ENCODE measurements at places on chromosomes 5 and 9.
A peak's percentile ranks its signal among the peaks of the same experiment; 100 is the strongest.

- DNase-seq: no peak
Observed at GRCh38 chr5:75306746-75307145, 30.3 kb upstream of the HMGCR start.

GRCh38 chr5:38905516-38905915 lies 59.7 kb downstream of the OSMR start:
- DNase-seq: no peak

GRCh38 chr5:167312225-167312624 lies 979.2 kb upstream of the WWC1 start:
- DNase-seq: no peak

GRCh38 chr5:83472508-83473345 lies 1.2 kb downstream of the VCAN start:
- DNase-seq: peak; percentile 23

DNA sequence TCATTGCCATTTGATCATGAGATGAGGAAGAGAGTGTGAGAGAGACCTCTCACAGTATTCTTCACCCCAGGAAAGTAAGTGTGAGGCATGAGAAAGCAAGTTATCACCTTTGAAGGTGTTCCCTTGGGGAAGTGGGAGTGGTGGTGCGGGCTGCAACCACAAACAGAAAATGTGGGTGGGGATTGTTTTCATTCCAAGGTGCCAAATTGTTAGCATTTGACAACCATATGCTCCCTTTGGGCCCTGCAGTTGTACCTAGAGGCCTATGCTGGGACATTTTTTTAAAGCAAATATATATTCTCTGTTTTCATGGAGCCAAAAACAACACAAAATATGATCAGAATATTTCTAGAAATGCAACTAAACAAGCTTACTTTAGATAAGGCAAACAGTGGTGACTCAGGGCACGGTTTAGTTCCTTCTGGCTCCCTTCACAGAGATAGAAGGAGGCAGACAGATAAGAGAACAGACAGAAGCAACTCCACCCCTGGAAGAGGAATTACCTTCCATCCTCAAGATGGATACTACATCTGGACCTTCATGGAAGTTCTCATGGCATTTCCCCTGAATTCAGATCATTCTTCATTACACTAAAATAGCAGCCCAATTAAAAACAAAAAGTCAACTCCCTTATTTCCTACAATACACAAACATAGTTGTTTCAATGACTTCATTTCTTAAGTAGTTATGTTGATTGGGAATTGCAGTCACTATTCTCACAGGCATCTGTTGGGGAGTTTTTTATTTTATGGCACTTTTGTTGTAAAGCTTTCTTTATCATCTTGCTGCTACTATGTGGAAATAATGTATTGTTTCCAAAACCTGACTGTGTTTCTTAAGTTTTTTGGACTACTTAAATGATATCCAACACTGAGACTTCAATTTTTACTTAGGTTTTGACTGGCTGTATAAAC lies 416.6 kb downstream of the PLK2 start:
- no peak for DNase-seq

DNA sequence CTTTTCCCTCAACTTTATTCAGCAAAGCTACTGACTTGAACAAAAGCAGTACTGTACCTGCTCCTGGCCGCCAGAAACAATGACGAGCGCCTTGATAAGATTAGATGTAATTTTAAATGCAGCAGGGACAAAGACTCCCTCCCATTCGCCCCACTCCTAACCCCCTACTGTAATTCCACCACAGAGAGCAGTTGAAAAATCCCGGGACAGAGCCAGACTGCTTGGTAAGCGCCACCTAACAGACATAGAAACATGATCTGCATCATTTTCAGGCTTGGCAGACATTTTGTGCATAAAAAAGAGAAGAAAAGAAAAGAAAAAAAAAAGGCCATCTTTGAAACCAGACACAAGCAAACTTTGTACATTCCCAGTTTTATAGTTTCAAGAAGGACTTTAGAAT lies 81.9 kb downstream of the ISL1 start:
- DNase-seq: peak; percentile 35

GRCh38 chr9:115442054-115442453 lies 324.1 kb upstream of the TNC start:
- no peak for DNase-seq

- DNase-seq: no peak
Observed at GRCh38 chr9:133979273-133979920, 12.7 kb downstream of the VAV2 start.

DNA sequence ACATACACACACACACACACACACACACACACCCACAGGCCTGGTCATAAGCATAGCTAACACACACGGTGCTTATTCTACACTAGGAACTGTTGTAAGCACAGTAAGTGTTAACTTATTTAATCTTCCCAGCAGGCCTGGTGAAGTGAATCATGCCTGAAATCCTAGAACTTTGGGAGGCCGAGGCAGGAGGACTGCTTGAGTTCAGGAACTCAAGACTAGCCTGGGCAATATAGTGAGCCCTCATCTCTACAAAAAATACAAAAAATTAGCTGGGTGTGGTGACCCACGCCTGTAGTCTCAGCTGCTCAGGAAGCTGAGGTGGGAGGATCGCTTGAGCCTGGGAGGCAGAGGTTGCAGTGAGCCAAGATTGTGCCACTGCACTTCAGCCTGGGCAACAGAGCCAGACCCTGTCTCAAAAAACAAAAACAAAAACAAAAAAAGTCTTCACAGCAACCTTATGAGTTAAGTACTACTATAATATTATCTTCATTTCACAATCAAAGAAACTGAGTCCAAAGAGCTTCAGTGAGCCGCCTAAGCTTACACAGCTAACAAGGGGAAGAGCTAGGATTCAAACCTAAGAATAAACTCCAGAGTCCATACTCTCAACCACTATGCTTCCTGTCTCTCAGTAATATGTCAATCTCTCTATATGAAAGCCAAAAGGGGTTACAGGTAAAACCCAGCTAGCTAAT lies 2.3 kb downstream of the MEGF9 start:
- DNase-seq: no peak

DNA sequence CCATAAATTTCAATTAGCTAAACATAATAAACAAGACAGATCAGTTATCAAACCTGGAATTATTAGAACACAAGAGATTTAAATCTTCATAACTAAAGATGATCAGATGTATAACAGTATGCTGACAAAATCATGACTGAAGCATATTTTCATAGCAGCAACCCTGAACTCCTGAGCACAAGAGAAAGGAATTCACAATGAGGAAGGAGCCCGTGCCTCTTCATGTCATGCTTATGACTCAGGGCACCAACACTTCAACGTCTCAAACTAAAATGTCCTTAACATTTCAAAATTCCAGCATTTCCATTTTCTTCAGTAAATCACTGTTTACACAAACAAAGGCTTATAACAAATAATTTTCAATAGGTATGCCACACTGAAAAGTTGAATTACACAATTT lies 6.7 kb downstream of the AP3B1 start:
- DNase-seq: peak; percentile 33

- DNase-seq: no peak
Observed at GRCh38 chr9:135880438-135880837, 26.9 kb downstream of the CAMSAP1 start.

DNA sequence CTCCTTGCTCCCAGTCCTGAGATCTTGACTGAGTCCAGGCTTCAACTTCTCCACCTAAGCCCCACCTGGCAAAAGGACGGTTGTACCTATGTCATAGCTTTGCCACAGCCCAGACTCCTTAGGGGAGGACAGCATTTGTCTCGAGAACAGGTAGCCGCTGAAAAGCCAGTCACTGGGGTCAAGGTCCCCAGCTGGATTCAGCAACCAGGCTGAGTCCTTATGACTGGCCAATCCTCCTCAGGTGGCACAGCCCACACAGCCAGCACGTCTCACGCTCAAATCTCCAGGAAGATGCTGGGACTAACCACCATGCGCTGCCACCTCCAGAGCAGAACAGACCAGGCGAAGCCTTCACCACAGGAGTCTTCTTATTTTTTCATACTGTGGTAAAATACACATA lies 27.9 kb upstream of the SMU1 start:
- DNase-seq: no peak

GRCh38 chr9:88303721-88304451 lies 84.4 kb upstream of the SPIN1 start:
- no peak for DNase-seq

- DNase-seq: no peak
Observed at GRCh38 chr9:119853126-119853525, 483.9 kb upstream of the BRINP1 start.

DNA sequence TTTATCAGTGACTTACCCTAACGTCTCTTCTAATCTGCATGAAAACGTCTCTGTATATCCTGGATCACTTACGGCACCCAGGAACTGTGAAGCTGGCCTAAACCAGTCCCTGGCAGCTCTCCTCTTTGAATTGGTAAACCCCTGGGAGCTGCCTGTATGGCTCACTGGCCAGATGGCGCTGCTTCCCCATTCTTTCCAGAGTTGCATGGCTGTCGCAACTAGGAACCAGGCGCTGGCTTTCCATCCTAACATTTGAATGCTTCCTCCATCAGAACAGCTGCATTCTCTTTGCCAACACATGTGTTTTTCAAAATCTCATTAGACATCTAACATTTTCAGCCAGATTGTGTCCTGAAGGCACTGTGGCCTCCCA lies 8.0 kb upstream of the PCA3 start:
- peak; percentile 19 for DNase-seq

DNA sequence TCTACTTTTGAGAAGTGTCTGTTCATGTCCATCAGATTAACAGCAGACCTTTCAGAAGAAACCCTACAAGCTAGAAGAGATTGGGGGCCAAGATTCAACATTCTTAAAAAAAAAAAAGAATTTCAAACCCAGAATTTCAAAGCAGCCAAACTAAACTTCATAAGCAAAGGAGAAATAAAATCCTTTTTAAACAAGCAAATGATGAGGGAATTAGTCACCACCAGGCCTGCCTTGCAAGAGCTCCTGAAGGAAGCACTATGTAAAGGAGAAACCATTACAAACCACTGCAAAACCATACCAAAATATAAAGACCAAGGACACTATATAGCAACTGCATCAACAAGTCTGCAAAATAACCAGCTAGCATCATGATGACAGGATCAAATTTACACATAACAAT lies 124.6 kb upstream of the PDE4D start:
- no peak for DNase-seq

DNA sequence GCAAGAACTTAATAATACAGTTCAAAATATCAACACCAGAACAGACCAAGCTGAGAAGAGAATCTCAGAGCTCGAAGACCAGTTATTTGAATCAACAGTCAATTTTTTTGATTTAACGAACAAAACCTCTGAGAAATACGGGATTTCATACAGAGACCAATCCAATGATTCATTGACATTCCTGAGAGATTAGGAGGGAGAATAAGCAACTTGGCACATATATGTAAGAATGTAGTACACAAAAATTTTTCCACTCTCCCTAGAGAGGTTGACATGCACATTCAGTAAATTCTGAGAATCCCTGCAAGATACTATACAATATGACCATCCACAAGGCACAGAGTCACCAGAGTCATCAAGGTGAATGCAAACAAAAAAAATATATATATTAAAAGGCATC lies 1577.3 kb upstream of the C9orf72 start:
- DNase-seq: peak; percentile 21

DNA sequence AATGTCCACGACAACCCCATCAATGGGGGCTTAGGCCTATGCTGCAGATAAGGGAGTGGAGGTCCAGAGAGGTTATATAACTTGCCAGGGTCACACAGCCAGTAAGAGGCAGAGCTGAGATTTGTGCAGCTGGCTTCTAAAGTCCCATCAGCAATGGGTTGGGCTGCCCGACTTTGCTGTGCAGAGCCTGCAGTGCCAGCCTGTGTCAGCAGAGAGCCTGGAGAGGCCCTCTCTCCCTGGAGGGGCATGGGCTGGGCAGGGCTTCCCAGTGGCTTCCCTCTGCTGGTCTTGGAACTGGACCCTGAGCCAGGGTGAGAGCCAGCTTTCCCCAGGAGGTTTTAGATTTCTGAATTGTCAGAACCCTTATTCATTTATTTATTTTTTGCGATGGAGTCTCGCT lies 77.2 kb upstream of the RAPGEF1 start:
- DNase-seq: no peak

- DNase-seq: no peak
Observed at GRCh38 chr5:21171038-21171437, 1183.0 kb upstream of the CDH18 start.

GRCh38 chr5:13212886-13213285 lies 731.6 kb downstream of the DNAH5 start:
- DNase-seq: no peak

- peak; percentile 76 for DNase-seq
Observed at GRCh38 chr9:93949694-93950449, 5.3 kb downstream of the BARX1 start.

- DNase-seq: no peak
Observed at GRCh38 chr5:61342071-61342501, 10.0 kb downstream of the ZSWIM6 start.

GRCh38 chr5:172447646-172448365 lies 6.5 kb downstream of the SH3PXD2B start:
- DNase-seq: no peak

DNA sequence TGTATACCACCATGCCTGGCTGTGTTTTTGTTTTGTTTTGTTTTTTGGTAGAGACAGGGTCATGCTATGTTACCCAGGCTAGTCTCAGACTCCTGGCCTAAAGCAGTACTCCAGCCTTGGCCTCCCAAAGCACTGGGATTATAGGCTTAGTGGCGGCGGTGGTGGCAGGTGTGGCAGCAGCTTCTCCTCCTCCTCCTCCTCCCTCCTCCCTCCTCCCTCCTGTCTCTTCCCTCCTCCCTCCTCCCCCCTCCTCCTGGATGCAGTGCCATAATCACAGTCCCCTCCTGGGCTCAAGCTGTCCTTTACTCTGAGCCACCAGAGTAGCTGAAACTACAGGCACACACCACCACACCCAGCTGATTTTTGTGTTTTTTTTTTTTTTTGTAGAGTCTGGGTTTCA lies 71.2 kb downstream of the UHRF2 start:
- no peak for DNase-seq

- DNase-seq: no peak
Observed at GRCh38 chr5:177103523-177104253, 17.0 kb downstream of the FGFR4 start.

- DNase-seq: no peak
Observed at GRCh38 chr9:20271723-20272122, 350.6 kb downstream of the MLLT3 start.

DNA sequence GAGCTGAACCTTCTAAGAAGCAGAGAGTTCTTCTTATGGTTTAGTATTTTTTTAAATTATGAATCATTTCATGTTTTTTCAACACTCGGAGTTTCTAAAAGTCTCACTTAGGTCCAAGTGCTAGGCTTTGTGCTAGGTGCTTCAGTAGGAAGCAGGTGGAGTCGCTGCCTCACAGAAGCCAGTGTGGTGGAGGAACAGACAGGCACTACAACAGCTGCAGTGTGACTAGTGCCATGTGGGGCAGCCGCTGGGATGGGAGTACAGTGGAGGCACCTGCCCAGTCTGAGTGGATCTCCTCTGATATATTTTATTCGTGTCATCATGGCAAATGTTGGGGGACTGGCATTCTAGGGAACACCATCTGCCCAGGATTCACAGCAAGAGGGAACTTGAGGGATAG lies 15.3 kb downstream of the PCDHGC5 start:
- no peak for DNase-seq

- no peak for DNase-seq
Observed at GRCh38 chr5:150142185-150142958, 13.3 kb downstream of the PDGFRB start.
